ENCODE measurements at places on chromosomes 2 and 18.

GRCh38 chr18:76922107-76922506 is 99.8 kb downstream of the ZNF236 start:
- DNase-seq: no peak

GRCh38 chr2:159677654-159678053 is 34.7 kb upstream of the MARCHF7 start:
- DNase-seq: no peak

DNA sequence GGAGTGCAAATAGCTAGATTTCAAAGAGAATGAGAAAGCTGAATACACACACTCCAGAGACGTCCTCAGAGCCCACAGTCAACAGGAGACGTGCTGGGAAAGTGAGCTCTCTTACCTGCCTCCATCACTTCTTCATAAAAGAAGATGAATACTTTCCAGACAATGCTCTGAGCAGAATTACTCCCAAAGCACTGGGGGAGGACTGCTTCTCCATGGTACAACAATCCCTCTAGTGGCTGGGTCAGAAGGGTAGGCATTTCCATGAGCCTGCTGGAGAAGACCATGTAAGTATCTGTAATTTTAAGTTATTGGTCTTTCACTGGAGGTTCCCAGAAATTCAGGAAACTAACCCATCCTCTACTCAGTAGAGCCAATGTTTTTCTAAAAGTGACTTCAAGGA is 190.3 kb downstream of the RBM43 start:
- no peak for DNase-seq

- DNase-seq: no peak
Measured at GRCh38 chr18:5738526-5738925, 156.8 kb downstream of the TMEM200C start.

GRCh38 chr2:159891917-159892730 is 94.1 kb upstream of the CD302 start:
- no peak for DNase-seq

DNA sequence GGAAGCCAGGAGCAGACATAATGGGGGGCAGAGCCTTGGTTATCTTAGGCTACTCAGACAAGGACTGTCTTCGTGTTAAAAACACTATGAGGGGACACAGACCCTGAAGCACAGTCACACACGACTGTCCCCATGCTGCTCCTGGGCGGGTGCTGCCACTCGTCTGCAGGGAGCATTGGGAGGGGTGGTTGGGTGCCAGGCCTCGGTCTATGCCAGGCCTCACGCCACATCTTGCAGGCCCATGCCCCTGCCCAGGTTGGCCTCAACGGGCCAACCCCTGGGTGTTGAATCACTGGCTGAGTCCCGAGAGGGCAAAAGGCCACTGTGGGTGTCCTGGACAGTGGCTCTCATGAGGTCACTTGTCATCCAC is 97.9 kb downstream of the USP40 start:
- no peak for DNase-seq

DNA sequence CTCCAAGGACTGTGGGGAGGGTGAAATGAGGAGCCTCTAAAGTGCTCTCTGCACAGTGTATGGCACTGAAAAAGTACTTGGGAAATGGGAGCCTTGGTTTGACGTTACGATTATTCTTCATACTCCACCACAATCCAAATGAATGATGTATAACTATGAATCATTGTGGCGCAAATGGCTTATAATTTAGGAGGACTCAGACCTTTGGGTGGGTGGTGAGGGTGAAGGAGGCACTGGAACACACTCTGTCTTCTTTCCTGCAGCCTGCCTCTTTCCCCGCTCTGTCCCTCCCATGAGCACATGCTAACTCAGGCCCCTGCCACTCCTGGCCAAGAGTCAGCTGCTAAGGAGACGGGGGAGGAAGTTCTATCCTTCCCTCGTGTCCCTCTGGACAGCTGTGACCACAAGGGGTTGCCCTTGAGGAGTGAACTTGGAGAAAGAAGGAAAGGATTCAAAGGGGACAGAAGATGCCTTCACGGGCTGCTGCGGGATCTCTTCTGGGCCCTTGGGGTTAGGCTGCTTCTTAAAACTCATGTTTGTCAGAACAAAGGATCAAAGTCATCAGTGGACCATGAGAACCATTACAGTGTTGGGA is 36.5 kb downstream of the POLR1A start:
- no peak for DNase-seq

DNA sequence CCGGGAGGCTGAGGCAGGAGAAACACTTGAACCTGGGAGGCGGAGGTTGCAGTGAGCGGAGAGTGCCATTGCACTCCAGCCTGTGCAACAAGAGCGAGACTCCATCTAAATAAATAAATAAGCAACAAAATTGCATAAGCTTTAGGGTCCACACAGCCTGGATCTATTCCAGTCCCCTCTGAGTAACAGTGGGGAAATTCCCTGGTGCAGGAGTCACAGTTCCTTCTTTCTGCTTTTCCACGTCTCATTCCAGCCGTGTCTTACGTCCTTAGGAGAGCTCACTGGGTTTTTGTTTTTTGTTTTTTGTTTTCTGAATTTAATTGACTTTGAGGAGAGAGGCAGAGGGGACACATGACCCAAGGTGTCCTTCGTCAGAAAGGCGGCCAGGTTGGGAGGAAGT is 44.6 kb downstream of the B3GNT2 start:
- DNase-seq: no peak

GRCh38 chr2:11550901-11551568 is 17.2 kb downstream of the GREB1 start:
- no peak for DNase-seq

GRCh38 chr2:127874378-127875269 is 11.1 kb downstream of the AMMECR1L start:
- no peak for DNase-seq

GRCh38 chr2:101745711-101746694 is 48.5 kb downstream of the MAP4K4 start:
- DNase-seq: no peak

DNA sequence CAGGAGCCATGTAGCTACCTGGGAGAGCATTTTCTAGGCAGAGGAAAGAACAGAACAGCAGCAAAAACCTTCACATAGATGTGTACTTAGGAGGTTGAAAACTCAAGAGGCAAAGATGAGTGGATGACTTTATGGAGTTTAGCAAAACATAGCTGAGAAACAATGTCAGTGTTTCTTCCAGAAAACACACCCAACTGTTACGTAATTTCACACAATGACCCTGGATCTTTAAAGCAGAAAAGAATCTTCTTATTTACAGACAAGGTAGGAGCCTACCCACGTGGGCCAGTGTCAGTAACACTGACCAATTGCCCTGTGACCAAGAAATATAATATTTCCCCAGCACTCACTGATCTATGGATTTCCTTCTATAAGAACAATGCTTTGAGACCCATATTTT is 254.6 kb downstream of the CDH20 start:
- DNase-seq: no peak

- no peak for DNase-seq
Measured at GRCh38 chr2:12110481-12110880, 364.0 kb downstream of the LPIN1 start.

DNA sequence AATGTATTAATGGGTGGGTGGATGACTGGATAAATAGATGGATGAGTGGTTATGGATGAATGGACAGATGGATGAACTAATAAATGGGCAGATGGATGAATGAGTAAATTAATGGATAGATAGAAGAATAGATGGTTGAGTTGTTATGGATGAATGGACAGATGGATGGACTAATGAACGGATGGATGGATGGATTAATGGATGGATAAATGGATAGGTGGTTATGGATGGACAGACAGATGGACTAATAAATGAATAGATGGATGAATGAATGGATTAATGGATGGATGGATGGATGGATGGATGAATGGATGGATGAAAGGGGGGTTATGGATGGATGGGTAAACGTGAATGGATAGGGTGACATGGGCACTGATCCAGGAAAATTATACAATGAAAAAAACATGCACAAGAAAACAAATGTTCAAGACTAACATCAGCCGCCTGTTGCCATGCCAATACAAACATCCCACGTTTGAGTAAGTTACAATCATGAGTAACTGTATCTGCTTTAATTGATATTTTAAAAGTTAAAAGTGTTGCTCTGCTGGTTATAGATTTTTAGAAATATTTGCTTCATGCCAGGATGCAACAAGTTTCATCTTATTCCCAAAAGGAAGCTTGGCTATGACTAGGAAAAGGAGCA is 20.8 kb downstream of the PXDN start:
- no peak for DNase-seq

DNA sequence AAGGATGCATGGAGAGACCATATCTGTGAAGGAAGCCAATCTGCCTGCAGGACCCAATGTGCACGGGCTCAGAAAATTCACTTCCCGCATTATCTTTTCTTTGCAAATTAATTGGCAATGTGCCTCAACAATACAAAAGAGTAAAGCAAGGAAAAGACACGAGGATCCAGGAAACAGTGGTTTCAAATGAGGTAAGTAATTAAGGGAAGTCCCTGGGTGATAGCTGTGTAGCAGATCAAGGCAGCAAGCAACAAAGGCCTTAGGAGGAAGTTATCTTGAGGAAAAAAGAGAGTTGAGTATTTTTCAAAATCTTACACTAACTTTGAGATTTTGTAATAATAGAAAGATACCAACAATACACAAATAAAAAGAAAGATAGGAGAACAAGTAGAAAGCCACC is 44.3 kb upstream of the TGIF1 start:
- no peak for DNase-seq

DNA sequence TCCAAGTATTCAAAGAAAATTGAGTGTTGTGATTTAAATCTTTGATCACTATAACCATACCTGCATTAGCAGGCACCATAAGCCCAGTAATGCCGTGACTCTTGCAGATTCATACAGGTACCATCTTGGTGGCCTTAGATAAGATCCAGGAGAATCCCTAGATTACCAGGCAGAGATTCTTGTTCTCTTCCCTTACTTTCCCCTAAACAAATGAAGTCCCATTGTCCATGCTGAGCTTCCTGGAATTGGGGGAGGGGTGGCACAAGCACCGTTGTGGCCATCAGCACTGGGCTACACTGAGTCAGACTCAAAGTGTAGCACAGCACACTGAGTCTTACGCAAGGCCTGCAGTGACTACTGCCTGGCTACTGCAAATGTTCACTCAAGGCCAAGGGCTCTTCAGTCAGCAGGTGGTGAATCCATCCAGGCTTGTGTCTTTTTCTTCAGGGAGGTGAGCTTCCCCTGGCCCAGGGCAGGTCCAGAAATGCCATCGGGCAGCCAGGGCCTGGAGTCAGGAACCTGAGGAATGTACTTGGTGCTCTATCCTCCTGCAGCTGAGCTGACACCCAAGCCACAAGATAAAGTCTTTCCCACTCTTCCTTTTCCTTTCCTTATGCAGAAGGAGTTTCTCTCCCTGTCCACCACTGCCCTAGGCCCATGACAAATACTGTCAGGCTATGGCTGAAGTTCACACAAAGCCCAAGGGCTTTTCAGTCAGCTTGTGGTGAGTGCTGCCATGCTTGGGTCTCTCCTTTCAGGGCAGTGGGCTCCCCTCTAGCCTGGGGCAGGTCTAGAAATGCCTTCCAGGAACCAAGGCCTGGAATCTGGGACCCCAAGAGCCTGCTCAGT is 52.6 kb downstream of the CD28 start:
- no peak for DNase-seq

GRCh38 chr2:10225291-10226037 is 77.2 kb upstream of the HPCAL1 start:
- DNase-seq: no peak

- DNase-seq: no peak
Measured at GRCh38 chr18:67428805-67429204, 87.7 kb downstream of the DSEL start.

- DNase-seq: no peak
Measured at GRCh38 chr2:138137949-138138348, 173.7 kb downstream of the HNMT start.

GRCh38 chr2:71925268-71926088 is 222.2 kb downstream of the CYP26B1 start:
- DNase-seq: no peak

GRCh38 chr2:27627963-27628766 is 647 bp downstream of the CCDC121 start:
- no peak for DNase-seq

DNA sequence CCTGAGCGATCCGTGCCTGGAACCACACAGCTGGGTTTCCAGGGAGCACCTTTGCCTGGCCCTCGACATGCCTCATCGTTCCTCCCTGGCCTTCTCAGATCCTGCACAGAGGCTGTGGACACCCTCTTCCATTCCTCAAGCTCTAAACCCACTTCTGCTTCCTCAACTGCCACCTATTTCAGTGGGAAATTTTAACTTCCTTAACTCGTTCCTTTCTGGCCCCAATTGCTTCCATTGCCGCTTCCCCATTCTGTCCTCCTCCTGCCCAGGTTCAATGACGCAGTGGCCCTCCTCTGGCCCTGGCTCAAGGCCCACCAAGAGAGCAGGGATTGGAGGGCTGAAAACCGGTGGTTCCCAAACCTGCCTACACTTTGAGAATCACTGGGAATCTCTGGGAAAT is 4.8 kb upstream of the B3GNT7 start:
- DNase-seq: no peak

DNA sequence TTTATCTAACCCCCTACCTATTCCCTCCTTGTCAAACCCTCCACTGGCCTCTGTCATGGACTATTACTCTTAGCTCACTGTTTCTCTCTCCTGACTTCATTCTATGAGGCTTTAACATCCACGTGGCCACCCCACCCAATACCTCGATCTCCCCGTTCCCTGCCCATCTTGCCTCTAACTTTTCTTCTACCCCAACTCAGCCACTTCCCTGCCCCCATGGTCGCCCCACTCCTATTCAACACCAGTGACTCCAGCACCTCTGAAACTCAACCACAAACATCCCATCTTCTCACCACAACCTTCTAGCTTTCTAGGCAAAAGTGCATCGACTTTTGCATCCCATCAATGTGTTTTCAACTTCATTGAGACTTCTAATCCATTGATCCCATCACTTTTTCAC is 94.2 kb upstream of the EPAS1 start:
- no peak for DNase-seq

GRCh38 chr2:8153258-8153718 is 528.6 kb upstream of the ID2 start:
- DNase-seq: no peak

- no peak for DNase-seq
Measured at GRCh38 chr2:102269200-102269524, 42.2 kb upstream of the IL1RL1 start.

DNA sequence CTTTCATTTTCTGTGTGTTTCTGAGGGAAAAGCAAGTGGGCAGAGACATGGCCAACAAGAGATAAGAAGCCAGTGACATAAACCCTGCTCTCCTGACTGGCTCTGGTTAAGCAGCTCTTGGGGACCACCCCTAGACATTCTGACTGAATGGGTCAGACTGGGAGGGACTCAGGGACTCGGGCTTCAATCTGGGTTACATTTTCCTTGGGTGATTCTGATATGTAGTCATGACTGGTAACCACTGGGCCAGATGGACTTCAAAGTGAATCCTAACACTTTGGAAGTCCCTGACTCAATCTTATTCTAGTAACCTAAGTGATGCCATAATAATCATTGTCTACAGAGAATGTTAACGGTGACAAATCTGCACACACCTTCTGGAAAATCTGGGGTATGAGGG is 397.8 kb downstream of the NBAS start:
- no peak for DNase-seq

DNA sequence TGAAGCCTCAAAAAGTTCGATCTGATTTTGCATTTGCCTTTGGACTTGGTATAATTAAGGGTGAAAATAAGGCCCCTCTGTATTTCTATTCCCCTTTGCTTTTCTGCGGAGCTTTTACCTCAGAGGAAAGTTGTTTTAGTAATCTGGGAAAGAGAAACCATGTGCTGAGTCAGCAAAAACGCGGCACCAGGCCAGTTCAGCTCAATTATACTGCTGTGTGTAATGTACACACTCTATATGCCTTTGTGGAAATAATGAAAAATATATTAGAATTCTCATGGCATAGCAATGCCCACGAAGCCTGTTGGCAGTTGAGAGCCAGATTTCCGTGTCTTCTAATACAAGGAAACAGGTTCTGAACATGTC is 161.9 kb upstream of the SIX2 start:
- DNase-seq: no peak

- no peak for DNase-seq
Measured at GRCh38 chr2:44930274-44931197, 11.0 kb upstream of the SIX3 start.
